EL (cell line): ENCODE measurements at places on chromosomes 4 and X.

GRCh38 chr4:145453163-145453520 lies 28.5 kb upstream of the SMAD1 start:
- DNase-seq, result no peak

- peak; percentile 67 for DNase-seq
Observed at GRCh38 chrX:150234126-150234525, 129.0 kb upstream of the MAMLD1 start.

- no peak for DNase-seq
Observed at GRCh38 chrX:84363663-84364062, 138.6 kb downstream of the HDX start.

DNA sequence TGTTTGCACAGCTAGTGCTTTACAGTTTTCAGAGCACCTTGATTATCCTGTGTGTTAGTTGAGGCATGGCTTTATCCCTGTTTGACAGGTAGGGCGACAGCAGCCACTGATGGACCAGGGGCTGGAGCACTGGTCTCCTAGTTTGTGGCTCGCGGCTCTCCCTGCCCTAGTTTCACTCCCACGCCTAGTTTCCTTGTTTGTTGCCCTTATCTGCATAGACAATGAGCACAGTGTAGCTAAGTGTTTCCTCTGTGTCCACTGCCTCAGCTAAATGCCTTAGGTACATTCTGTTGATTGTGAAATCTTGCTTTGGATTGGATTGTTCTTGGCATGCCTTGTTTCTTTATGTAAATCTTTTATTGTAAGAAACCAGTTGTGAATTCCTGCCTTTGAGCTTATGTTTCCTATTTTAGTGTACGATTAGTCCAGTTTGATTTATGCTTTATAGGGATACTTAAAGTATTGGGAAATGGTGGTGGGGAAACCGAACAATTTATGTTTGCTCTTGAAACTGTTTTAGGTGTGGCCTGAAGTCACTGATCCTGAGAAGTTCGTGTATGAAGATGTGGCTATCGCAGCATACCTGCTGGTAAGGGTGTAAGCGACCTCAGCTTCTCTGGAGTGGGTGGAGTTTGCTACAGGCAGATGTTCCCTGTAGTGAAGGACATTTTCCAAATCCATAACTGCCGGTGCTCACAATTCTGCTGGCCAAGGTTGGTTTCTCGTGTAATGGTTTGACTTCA lies 11.0 kb downstream of the TRMT44 start:
- DNase-seq, result no peak

GRCh38 chr4:147776716-147777115 lies 44.8 kb downstream of the ARHGAP10 start:
- DNase-seq, result no peak

DNA sequence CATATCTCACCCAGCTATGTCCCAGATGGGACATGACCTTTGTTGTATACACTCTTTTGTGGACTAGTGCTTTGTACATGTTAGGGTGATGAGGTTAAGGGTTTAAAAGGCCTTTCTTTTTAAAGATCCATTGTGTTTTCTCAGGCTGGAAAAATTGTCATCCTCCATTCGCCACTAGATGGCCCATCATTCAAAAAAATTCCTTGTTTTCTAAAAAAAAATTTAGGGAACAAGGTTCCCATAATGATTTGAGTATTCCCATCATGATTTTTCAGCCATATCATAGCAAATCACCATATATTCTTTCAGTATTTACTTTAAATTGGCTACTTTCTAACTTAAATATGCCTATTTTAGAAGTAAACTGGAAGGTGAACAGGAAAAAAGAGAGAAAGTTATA lies 91.9 kb upstream of the TMEM164 start:
- no peak for DNase-seq

GRCh38 chr4:150952167-150952845 lies 62.8 kb downstream of the LRBA start:
- DNase-seq, result no peak

- no peak for DNase-seq
Observed at GRCh38 chrX:69238114-69238886, 73.0 kb upstream of the PJA1 start.

GRCh38 chrX:123230798-123231197 lies 46.7 kb downstream of the GRIA3 start:
- no peak for DNase-seq

DNA sequence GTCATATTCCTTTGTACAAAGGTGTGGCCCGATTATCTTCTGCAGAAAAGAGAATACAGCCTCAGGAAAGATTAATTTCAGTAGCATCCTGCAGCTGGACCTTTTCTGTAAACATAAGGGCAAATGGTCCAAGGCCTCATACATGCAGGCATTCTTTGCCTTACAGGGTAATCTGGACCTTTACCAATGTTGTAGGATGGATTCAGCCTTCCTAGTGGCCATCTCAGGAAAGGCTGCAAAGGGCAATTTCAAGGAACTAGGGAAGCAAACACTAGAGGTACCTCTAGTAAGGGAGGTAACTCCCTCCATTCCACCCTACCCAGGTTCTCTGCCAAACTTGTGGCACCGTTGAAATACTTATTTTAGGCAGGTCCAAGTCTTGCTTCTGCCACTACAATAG lies 43.0 kb downstream of the UGT2B28 start:
- DNase-seq, result no peak

- DNase-seq, result no peak
Observed at GRCh38 chrX:151227627-151228026, 51.2 kb downstream of the GPR50 start.

DNA sequence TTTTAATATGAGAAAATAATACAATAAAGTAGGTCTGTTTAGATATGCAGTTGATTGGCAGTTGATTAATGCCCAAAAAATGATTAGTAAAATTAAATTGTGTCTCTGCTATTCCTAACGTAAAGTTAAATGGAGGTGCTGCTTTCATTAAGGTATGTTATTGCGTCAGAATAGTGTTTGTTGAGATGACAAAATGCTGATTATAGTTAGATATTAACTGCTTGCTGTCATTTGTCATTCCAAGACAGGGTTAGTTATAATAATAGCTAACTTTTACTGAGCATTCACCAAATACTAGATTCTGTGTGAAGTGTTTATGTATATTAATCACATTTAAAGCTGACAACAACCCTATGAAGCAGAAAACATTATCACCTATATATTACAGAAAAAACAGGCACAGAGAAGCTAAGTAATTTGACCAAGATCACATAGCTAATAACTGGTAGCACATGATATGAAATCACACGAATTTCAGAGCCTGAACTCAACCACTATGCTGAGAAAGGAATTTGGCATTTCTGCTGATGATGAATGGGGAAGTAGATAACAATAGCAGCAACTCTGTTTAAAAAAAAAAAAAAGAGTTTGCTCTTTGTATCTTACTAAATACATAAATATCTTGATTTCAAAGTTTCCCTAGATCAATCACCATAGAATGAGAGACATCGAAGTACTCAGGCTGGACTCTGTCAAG lies 59.7 kb upstream of the WDR44 start:
- DNase-seq, result no peak

DNA sequence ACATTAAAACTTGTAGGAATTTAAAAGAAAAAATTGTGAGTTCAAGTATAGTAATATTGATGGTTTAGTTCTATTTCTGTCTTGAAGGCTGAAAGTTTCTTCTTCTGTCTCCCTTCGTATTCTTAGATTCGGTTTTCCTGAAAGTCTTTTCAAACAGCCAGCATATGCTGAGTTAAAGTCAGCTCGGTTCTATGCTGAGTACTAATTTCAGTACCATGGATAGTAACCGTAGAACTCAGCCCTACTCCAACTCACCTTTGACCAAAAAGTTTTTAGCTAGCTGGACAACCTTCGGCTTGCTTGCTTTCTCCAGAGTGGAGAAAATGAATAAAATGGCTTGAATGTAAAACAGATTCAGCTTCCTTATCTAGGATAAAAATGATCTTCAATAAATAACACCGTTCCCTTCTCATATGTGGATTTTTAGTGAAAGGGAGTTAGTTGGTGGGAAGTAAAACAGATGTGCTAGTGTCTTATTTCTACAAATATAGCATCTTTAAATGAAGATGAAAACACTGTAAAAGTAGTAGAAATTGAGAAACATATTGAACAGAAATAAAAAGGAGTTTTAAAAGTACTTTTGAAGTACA lies 5.2 kb downstream of the POU4F2 start:
- DNase-seq, result no peak
